IPS DF 19.7 (cell line): ENCODE measurements at places on chromosomes 4 and X.

DNA sequence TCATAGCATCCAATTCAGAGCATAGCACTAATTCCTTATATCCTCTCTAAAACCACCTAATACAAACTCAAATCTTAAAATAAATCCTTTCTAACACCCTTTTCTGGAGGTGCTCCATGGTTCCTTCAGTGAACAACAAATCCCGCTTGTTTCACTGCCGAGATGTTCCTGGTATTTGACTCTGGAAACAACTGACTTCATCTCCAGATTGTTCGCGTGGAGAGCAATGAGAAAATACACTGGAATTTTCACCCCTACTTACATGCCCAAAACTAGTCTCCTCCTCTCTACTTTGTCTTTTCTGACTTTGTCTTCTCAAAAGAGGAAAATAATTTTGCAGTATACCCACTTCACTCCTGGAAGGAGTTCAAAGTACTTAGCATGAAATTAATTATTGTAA lies 129.0 kb downstream of the PLS3 start:
- no peak for DNase-seq

GRCh38 chr4:140450352-140450751 lies 22.9 kb upstream of the CLGN start:
- no peak for DNase-seq

- DNase-seq = no peak
These were observed 16.9 kb upstream of the LRBA start for GRCh38 chr4:151031831-151032605.

DNA sequence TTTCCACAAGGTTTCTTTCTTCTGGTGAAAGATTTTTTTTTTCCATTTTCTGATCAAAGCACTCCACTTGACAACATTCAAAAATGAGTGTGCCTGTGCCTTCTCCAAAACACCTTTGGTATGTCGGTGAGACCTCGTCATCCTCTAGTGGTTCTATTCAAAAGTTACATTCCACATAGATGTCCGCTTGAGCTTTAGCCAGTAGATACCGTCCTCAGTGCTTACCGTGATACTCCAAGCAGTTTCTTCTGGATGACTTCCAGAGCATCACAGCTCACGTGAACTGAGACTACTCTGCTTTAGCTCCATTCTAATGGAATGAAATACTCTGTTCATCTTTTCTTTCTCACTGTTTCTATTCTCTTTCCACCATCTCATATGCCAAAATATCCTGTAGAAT lies 38.2 kb upstream of the VEGFC start:
- no peak for DNase-seq

- DNase-seq = no peak
These were observed 491.1 kb upstream of the ADGRL3 start for GRCh38 chr4:60709061-60709460.

DNA sequence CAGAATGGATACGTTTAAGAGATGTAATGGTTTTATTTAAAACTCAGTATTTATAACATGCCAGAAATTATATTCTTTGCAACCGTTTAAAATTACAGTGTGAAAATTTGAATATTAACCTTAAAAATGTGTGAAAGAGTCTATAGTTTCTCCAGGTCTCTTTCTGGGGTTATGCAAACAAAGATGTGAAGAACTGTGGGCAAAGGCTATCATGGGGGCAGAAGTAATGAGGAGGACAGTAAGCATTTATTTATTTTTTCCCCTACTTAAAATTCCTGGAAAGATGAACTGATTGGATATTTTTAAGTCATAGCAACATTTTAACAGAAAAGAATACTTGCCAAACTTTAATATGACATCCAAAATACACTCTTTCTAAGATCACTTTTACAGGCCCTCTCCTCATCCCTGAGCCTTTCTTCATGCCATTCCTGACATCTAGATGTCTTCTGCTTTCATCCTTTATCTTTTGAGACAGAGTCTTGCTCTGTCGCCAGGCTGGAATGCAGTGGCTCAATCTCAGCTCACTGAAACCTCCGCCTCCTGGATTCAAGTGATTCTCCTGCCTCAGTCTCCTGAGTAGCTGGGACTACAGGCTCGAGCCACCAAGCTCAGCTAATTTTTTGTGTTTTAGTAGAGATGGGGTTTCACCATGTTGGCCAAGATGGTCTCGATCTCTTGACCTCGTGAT lies 46.1 kb downstream of the TMEM131L start:
- no peak for DNase-seq

GRCh38 chrX:133922390-133922771 lies 63.0 kb downstream of the GPC3 start:
- no peak for DNase-seq

DNA sequence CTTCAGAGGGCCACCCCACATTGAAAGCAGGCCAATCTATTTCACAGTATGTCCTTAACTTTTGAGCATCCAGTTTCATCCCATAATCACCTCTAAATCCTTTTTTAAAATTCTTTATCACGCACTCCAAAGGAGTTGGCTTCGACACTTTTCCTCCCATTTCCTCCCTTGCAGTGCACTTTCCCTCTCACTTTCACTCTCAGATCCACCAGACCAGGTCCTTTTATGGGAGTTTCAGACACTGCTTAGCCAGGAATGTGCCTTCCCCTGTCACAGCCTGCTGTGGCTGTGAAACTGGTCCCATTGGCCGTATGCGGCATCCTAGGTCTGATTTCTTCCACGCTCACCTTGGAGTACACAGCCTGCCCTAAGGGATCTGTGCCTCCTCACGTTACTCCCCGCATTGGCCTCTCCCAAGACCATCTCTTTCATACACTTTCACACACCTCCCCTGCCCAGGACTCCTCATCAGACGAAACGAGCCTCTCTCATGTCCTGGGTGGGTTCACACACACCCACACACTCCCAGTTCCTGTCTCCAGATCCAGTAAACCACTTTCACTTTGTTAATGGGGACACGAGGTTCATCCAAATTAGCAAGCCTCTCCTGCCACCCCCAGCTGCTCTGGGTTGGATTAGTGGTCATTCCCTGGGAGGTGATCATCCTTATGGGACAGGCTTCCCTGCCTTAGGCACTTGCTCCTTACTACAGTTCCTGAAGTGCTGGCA lies 10.0 kb upstream of the RHOXF2B start:
- DNase-seq = no peak

- no peak for DNase-seq
These were observed 7.5 kb downstream of the AMER1 start for GRCh38 chrX:64198036-64198435.

- DNase-seq = no peak
These were observed 15.6 kb downstream of the IL3RA start for GRCh38 chrX:1351981-1352714.

GRCh38 chrX:41276661-41277506 lies 57.1 kb upstream of the DDX3X start:
- DNase-seq = no peak

DNA sequence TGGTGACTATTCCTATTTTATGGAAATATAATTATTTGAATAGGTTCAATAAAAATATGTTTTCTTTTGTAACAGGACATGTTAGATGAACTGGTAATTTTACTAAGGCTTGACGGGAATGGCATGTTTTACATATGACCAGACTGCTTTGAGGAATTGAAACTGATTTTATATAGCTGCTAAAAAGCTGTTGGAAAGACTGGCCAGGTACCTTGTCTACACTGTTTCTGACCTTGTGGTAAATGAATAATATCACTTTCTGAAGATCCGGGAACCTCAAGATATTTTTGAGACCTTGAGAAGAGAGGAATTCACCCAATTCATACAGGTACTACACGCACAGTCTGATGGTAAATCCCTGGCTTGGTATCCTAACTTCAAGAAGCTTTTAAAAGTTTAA lies 42.1 kb upstream of the USP46 start:
- DNase-seq = no peak

GRCh38 chrX:23857363-23857762 lies 50.4 kb downstream of the APOO start:
- DNase-seq = no peak

- no peak for DNase-seq
These were observed 69.4 kb upstream of the AGA start for GRCh38 chr4:177511611-177512010.

GRCh38 chrX:50497114-50497513 lies 26.5 kb upstream of the DGKK start:
- DNase-seq = no peak

DNA sequence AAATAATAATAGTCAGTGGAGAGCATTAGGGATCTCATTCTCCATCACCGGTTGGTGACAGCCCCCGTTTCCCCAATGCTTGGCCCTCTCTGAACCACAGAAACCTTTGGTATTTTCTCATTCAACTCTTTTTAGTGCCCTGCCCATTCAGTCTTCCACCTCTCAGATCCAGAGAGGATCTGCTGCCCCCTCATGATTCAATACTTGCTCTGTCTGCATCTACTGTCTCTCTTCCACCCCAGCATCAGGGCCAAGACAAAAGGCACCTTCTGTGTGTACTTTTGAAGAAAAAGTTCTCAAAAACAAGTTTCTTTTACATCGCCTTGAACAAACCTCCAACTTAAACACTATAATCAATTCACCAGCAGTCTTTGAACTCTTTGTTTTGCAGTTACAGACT lies 19.3 kb downstream of the CLTRN start:
- DNase-seq = no peak

- DNase-seq = no peak
These were observed 75.4 kb downstream of the FAT4 start for GRCh38 chr4:125390126-125390525.

GRCh38 chr4:129546531-129546930 lies 450.6 kb downstream of the C4orf33 start:
- no peak for DNase-seq

GRCh38 chr4:89781321-89781720 lies 55.6 kb downstream of the SNCA start:
- no peak for DNase-seq

GRCh38 chr4:178941975-178942374 lies 1499.7 kb upstream of the AGA start:
- no peak for DNase-seq

DNA sequence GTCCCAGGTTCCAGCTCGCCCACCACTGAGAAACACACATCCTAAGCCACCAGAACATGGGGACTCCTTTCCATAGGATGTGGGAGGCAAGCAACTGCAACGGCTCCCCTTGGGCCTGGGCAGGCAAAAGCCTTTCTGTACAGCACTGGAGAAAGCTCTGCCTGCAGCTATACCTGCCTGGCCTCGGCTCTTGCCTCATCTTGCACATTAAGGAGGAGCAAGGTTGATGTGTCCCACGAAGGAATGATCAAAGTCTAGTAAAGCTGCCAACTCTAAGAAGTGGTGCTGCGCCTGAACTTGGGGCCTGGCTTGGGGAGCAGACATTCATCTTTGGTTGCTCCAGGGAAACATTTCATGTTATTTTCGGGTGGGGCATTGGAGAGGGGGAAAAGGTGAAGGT lies 19.6 kb downstream of the CCNG2 start:
- no peak for DNase-seq

GRCh38 chr4:152936446-152937335 lies 568 bp downstream of the FHDC1 start:
- peak; percentile 57 for DNase-seq

DNA sequence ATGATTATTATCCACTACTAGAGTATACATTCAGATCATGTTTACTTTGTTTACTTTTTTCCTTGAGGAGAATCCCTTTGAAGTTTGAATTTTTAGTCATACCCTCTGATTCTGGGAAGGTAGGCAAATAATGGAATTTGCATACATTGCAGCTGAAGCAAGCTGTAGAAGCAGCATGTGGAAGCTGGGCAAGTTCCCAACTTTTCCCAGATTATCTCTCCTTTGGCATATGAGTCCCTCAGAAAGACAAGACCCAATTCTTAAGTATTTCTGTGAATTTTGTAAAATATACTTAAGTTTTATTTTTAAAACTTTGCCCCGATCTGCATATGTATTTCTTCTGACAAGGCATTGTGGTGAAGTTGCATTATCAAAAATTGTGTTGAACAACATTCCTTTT lies 94.9 kb downstream of the CNKSR2 start:
- DNase-seq = no peak

- no peak for DNase-seq
These were observed 4.5 kb downstream of the RPL10 start for GRCh38 chrX:154402622-154403127.

DNA sequence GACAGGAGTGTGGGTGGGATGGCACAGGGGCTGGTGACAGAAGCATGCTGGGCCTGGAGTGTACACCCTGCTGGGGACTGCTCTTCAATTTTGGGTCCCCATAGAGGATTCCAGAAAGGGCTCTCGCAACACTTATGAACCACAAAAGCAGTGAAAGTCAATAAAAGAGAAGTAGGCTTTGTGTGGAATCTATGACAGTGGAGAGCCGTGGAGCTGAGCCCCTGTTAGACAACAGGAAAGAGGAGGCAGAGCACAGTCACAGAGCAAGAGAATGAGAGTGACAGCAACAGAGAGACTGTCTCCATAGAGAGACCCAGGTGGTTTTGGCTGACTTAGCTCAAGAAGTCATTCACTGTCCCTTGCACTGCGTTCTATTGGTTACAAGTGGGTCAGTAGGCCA lies 135.1 kb upstream of the ATP6AP2 start:
- no peak for DNase-seq

DNA sequence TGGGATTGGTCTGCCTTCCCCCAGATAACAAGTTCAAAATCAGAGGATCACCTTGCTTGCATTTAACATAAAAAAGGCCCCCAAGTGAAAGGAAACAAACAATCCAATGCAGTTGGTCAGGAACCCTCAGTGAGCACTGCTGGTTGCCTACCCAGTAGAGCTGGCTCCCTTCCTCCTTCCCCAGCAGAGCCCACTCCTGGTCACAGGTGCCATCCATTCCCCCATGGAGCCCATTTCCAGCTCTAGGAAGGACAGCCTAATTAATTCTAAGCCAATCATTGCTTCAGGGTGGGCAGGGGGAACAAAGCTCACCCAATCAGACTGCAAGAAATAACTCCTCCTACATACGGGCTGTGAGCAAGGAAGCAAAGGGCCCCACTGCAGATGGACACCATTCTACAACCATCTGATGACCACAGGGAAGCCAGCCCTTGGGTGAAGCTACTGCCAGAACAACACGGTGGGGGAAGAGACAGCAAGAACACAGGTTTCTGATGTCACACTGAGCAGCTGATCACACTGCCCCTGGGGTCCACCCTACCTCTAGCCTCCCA lies 86.5 kb downstream of the SH3KBP1 start:
- no peak for DNase-seq

DNA sequence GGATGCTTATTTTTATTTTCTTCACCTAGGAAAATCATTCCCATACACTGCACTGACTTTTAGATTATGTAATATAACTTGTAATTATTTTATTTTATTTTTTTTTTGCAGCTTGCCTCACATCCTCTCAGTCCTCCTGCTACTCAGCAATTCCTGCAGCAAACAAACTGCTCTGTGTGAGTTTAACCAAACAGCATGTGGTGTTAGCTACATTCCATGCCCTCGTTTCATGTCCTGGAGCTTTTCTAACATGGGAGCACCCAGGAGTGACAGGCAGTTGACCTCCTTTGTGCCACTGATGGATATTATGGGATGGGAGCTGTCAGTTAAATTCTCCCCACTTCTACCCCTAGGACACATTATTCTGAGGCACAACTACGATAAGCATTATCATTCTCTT lies 24.8 kb downstream of the CXCL1 start:
- no peak for DNase-seq
